ENCODE measurements at places on chromosomes 11 and 22. TPM values are rescaled to one million over a fixed set of nuclear protein-coding genes. Genes with fewer than 3 reads are reported as not detected.

DNA sequence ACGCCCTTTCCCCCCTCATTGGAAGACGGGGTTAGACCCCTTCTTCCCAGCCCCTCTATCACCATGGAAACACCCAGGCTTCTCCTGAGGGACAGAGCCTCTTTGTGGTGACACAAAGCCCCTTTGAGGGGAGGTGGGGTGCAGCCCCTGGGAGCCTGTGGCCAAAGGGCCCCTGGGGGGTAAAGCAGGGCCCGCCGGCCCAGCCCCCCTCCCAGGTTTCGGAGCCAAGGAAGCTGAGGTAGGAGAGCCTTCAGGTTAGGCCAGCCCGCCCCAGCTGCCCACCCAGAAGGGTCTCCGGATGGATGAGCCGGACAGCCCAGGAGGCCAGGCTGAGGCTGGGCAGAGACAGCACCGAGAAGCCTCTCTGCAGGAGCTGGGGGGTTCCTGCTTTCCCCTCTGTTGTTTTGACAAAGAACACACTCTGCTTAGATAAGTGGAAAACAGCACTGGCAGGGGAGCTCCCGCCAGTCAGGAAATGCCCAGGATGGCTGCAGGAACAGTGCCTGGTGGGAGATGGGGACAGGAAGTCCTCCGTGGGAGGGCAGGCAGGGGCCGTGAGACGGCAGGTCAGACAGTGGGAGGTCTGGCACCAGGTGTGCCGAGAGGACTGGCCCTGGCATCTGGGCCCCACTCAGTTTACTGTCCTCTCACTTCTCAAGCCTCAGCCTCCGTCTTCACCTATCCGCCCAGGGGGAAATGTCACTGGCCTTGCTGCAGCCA, 18.2 kb downstream of the ARVCF start:
- no peak overlapping the region for H3K4me3 ChIP-seq
- no peaks in the 10 kb centered on the region for H3K36me3 ChIP-seq
- H3K27ac ChIP-seq = no peak overlapping the region
- no peaks in the 10 kb centered on the region for H3K27me3 ChIP-seq
- peaks cover 21% of the 10 kb centered on the region for H3K4me1 ChIP-seq
- DNase-seq = no peak

DNA sequence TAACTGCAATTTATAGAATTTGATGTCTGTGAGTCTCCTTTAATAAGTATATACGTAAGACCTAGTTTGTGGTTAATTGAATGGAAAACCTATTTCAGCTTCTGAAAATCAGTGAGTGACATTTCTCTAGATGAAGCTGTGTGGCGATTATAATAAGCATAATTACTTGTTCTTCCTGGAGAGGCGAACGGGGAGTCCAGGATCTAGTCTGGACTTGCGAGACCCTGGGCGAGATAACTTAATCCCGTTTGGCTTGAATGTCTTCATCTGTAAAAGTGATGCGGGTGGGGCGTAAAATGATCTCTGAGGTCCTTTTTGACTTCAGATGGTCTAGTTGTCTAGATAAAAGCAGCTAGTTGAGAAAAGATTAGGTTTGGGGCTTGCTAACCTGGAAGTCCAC, 1.1 kb downstream of the PRRG4 start:
- H3K4me1 ChIP-seq = no peaks in the 10 kb centered on the region
- H3K4me3 ChIP-seq = no peak overlapping the region
- H3K27ac ChIP-seq = no peak overlapping the region
- no peaks in the 10 kb centered on the region for H3K36me3 ChIP-seq
- DNase-seq = no peak

DNA sequence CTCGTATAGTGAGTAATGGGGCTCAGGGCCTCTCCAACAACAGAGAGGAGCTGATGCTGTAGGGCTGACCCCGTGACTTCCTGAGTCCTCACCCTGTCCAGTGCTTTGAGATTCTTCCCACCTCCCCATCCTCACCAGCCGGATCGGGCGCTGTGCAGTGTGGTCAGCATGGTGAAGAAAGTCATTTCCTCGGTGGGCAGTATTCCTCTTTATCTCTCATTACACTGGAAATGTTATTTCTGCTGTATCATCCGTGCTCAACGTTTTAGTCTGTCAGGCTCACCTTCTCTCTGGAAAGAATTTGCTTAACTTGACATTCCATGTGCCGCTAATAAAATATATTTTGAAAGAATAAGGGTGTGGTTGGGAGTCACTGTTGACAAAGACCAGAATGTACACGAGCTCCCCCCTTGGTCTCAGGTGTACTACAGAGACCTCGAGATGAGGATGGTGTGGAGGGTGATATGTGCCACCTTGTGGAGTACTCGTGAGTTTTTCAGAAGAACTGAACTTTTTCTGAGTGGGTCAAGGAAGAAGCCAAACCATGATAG, 25.7 kb upstream of the SCGB1A1 start:
- H3K4me3 ChIP-seq = no peak overlapping the region
- H3K4me1 ChIP-seq = peaks cover 14% of the 10 kb centered on the region
- H3K36me3 ChIP-seq = no peaks in the 10 kb centered on the region
- no peaks in the 10 kb centered on the region for H3K27me3 ChIP-seq
- no peak overlapping the region for H3K27ac ChIP-seq
- no peak for DNase-seq

- DNase-seq = no peak
- no peaks in the 10 kb centered on the region for H3K36me3 ChIP-seq
- H3K27ac ChIP-seq = no peak overlapping the region
- H3K4me1 ChIP-seq = no peaks in the 10 kb centered on the region
- no peaks in the 10 kb centered on the region for H3K27me3 ChIP-seq
Observed at GRCh38 chr22:27494785-27495184, 306.8 kb downstream of the MN1 start.

DNA sequence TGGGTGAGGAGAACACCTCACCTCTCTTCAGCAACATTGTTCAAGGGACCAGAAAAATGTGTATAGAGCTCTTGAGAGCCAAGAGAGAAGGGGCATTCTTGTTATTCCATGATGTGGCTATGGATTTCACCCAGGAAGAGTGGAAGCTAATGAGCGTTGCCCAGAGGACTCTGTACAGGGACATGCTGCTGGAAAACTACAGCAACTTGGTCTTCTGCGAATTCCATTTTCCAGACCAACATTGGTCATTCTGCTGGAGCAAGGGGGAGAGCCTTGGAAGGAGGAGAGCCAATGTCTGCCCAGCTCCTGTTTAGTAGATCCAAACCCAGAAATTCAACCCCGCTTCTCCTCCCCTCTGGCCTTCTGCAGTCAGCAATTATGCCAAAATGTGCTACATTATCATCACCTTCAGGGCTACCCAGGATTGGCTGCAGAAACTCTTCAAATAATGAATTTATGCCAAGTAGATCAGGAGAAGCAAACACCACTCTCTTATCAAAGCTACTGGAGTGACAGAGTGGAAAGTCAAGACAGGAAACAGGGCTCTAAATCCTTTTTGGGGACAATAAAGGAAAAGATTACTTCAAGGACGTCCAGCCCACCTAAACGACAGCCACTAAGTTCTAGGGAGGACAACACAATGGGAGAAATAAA, 707.5 kb upstream of the LUZP2 start:
- H3K27ac ChIP-seq = no peak overlapping the region
- H3K4me3 ChIP-seq = no peak overlapping the region
- DNase-seq = no peak
- no peaks in the 10 kb centered on the region for H3K27me3 ChIP-seq

GRCh38 chr22:31212783-31213629, 908 bp downstream of the LIMK2 start:
- DNase-seq = no peak
- H3K4me1 ChIP-seq = peaks cover 25% of the 10 kb centered on the region
- peak overlapping the region; percentile 67 for H3K4me3 ChIP-seq

DNA sequence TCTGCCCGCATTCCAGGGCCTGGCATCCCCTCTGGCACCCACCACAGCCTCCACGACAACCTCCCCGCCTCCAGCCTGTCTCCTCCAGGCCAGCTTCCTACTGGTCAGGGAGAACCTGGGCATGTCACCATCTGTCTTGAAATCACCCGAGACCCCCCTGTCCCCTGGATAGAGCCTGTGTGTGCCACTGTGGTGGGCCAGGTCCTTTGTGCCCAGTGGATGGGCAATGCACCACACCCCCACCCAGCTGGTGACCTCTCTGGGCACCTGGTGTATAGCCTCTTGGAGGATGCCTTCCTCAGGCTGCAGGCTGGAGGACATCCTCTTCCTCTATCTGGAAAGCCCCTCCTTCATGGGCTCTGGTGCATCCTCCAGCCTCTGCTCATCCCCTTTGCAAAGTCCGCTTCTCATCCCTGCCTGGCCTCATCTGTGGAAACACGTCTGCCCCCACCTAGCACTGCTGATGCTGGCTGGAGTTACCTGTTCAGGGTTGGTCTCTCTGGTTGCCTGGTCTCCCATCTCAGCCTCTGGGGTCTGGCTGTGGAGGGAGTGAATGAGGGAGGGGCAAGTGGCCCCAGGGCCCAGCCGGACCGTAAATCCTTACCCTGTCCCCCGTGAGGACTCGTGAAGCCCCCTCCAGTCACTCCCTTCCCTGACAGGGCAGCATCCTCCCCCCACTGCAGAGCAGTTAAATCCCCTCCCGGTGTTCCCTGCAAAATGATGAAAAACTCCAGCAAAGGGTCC, 589.6 kb downstream of the TBC1D22A start:
- H3K4me1 ChIP-seq = no peaks in the 10 kb centered on the region
- DNase-seq = no peak
- no peak overlapping the region for H3K4me3 ChIP-seq
- no peaks in the 10 kb centered on the region for H3K36me3 ChIP-seq
- H3K27me3 ChIP-seq = no peaks in the 10 kb centered on the region

DNA sequence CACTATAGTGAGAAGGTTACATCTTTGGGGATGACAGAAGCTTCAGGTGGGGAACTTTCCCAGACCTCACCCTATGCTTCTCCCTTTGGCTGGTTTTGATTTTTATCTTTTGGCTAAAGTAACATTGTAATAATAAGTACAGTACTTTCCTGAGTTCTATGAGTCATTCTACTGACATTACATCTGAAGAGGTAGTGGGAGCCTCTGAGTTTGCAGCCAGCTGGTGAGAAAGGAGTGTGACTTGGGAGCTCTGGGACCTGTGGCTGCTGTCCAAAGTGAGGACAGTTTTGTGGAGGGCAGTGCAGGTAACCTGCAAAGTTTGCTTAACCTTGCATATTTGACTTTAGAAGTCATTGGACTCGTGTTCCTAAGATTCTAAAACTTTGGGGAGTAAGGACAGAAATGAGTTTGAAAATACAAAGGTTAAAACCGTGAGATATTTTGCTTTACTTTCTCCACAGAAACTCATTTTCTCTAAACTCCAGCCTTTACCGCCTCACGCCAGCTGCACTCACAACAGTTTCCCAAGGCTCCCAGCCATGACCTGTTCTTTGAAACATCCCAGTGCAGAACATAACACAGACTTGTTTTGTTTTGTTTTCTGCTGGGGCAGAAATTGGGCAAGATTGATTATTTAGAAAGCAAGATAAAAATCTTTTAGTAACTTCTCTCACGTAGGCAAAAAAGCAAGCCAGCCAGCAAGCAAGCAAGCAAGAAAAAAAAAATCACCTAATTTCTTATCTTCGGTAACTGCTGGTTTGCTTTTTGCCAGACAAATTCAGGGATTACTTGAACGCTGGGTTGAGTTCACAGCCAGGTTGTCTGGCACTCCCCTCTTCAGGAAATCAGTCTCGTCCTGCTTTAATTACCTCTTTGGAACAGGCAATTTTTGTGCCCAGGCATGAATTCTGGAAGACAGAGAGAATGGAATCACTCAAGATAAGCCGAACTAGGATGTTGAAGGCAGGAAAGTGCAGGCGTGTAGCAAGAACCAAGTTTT, 478.3 kb upstream of the ISX start:
- no peak overlapping the region for H3K27ac ChIP-seq
- H3K4me1 ChIP-seq = no peaks in the 10 kb centered on the region
- H3K4me3 ChIP-seq = no peak overlapping the region
- no peaks in the 10 kb centered on the region for H3K36me3 ChIP-seq
- peak; percentile 0 for DNase-seq

DNA sequence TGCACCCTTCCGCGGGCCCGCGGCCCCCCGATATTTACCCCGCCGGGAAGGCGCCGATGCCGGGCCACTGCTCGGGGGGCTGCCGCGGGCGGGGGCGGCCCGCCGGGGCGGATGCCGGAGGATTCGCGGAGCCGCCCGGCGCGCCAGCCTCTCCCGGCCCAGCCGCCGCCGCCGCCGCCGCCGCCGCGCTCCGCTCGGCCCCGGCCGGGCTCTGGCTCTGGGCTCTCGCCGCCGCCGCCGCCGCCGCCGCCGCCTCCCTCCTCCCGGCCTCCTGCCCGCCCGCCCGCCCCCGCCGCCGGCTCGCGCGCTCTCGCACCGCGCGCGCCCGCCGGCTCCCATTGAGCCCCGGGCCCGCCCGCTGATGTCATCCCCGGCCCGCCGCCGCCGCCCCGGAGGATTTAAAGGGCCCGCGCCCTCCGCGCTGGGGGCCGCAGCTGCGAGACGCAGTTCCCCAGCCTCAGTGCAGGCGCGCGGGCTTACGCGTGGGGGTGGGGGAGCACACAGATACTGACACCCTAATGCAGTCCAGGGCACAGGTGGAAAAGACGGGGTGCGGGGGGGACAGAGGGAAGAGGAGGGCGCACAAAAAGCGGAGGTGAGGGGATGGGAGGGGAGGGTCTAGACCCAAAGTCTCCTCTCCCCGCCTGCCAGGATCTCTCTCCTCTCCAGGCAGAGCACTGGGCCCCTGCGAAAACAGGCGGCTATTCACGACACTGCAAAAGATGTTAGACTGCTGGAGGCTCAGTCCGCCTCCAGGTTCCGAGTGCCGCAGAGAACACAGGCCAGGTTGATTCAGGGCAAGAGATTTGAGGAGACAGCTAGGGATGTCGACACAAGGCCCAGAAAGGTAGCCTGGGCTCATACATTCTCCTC, at the start of gene CSNK1E:
Gene CSNK1E, minus strand, starts transcription at position 312 of the 873 bp plus-strand sequence. CDS start 3,276 bp downstream, outside the sequence.
- peaks cover 29% of the 10 kb centered on the region for H3K4me1 ChIP-seq
- no peaks in the 10 kb centered on the region for H3K27me3 ChIP-seq
- H3K4me3 ChIP-seq = peak within 1 kb of the TSS; percentile 68
- H3K27ac ChIP-seq = peak within 1 kb of the TSS; percentile 97
- DNase-seq = peak; percentile 80

GRCh38 chr11:34836958-34837856, 79.0 kb downstream of the APIP start:
- H3K4me3 ChIP-seq = no peak overlapping the region
- H3K27ac ChIP-seq = no peak overlapping the region
- no peaks in the 10 kb centered on the region for H3K36me3 ChIP-seq
- no peaks in the 10 kb centered on the region for H3K27me3 ChIP-seq

GRCh38 chr22:41995211-41995610, 3.4 kb upstream of the WBP2NL start:
- no peak overlapping the region for H3K4me3 ChIP-seq
- DNase-seq = no peak
- H3K36me3 ChIP-seq = no peaks in the 10 kb centered on the region
- no peak overlapping the region for H3K27ac ChIP-seq
- H3K27me3 ChIP-seq = no peaks in the 10 kb centered on the region
- H3K4me1 ChIP-seq = peaks cover 5% of the 10 kb centered on the region

- H3K36me3 ChIP-seq = peaks cover 6% of the 10 kb centered on the region
- no peaks in the 10 kb centered on the region for H3K27me3 ChIP-seq
- peaks cover 29% of the 10 kb centered on the region for H3K4me1 ChIP-seq
- DNase-seq = peak; percentile 51
- H3K27ac ChIP-seq = peak overlapping the region; percentile 100
Observed at GRCh38 chr11:118572981-118573550, 857 bp downstream of the ARCN1 start.

GRCh38 chr11:31995525-31996094, 95.3 kb upstream of the RCN1 start:
- H3K27ac ChIP-seq = no peak overlapping the region
- H3K4me3 ChIP-seq = no peak overlapping the region
- H3K27me3 ChIP-seq = peaks cover 13% of the 10 kb centered on the region

GRCh38 chr11:73795925-73796632, 8.4 kb downstream of the MRPL48 start:
- no peak overlapping the region for H3K27ac ChIP-seq
- H3K36me3 ChIP-seq = peaks cover 9% of the 10 kb centered on the region
- H3K27me3 ChIP-seq = no peaks in the 10 kb centered on the region
- no peak for DNase-seq
- H3K4me1 ChIP-seq = no peaks in the 10 kb centered on the region

Gene GLYAT
- not detected for total RNA-seq

Gene BCR
- 28.4 TPM for total RNA-seq

Gene ACRV1
- total RNA-seq = not detected

Gene APOL1
- 32.3 TPM for total RNA-seq

Gene TYR
- total RNA-seq = not detected
